Naive thymus-derived CD4-positive, alpha-beta T cell (primary cell): ENCODE measurements at places on chromosomes 2 and 18. TPM values are rescaled to one million over a fixed set of nuclear protein-coding genes. Genes with fewer than 3 reads are reported as not detected.

Gene SKA1
- not detected for polyA plus RNA-seq

Gene FTCDNL1
- polyA plus RNA-seq: 0.60 TPM

Gene AGXT
- not detected for polyA plus RNA-seq

Gene AQP12A
- not detected for polyA plus RNA-seq

Gene MTLN
- polyA plus RNA-seq: 134 TPM

Gene RPRM
- not detected for polyA plus RNA-seq

Gene ALS2
- polyA plus RNA-seq: 4.1 TPM

Gene AP1S3
- polyA plus RNA-seq: 0.53 TPM

Gene PLCD4
- polyA plus RNA-seq: 0.30 TPM

Gene EPB41L3
- 5.6 TPM for polyA plus RNA-seq

Gene DPP4
- polyA plus RNA-seq: 77.4 TPM

Gene PPP1R1C
- polyA plus RNA-seq: not detected

Gene TACR1
- polyA plus RNA-seq: not detected

Gene SAG
- not detected for polyA plus RNA-seq

Gene ADRA2B
- polyA plus RNA-seq: not detected

Gene TRIM54
- not detected for polyA plus RNA-seq

Gene NBEAL1
- 6.2 TPM for polyA plus RNA-seq

Gene CAPN13
- polyA plus RNA-seq: not detected

Gene SCN2A
- polyA plus RNA-seq: not detected

Gene CRYGB
- polyA plus RNA-seq: not detected

Gene FHOD3
- not detected for polyA plus RNA-seq

Gene ZAP70
- 166 TPM for polyA plus RNA-seq

Gene ZSWIM2
- not detected for polyA plus RNA-seq

Gene DUSP19
- polyA plus RNA-seq: 0.99 TPM

Gene ABCG5
- not detected for polyA plus RNA-seq

Gene NT5C1B
- 0.50 TPM for polyA plus RNA-seq

Gene ALPP
- polyA plus RNA-seq: not detected

Gene COPS8
- 53.8 TPM for polyA plus RNA-seq

Gene GKN1
- polyA plus RNA-seq: not detected

Gene CCBE1
- not detected for polyA plus RNA-seq

Gene GNAL
- 0.09 TPM for polyA plus RNA-seq

Gene KDM3A
- 17.7 TPM for polyA plus RNA-seq

Gene HES6
- 0.61 TPM for polyA plus RNA-seq

Gene CFAP65
- polyA plus RNA-seq: not detected

Gene DOK6
- polyA plus RNA-seq: 0.11 TPM

Gene CTAGE1
- polyA plus RNA-seq: not detected

Gene UGT1A5
- polyA plus RNA-seq: not detected

Gene TMEM198
- not detected for polyA plus RNA-seq

Gene STPG4
- not detected for polyA plus RNA-seq

Gene LYPD6B
- not detected for polyA plus RNA-seq

Gene STK25
- polyA plus RNA-seq: 74.0 TPM

Gene RBM43
- polyA plus RNA-seq: 6.0 TPM

Gene CPLX4
- not detected for polyA plus RNA-seq

Gene LIMS4
- polyA plus RNA-seq: 2.6 TPM

Gene ACTG2
- polyA plus RNA-seq: not detected

Gene MARCHF4
- not detected for polyA plus RNA-seq

Gene YIPF4
- polyA plus RNA-seq: 7.8 TPM

Gene GCKR
- polyA plus RNA-seq: not detected

Gene CDH2
- polyA plus RNA-seq: 0.45 TPM

Gene SPP2
- polyA plus RNA-seq: not detected

Gene MYOM1
- polyA plus RNA-seq: 0.83 TPM

Gene CDCA7
- 1.3 TPM for polyA plus RNA-seq

Gene SLC1A4
- 0.33 TPM for polyA plus RNA-seq
